ENCODE measurements at places on chromosomes 3 and 15.

DNA sequence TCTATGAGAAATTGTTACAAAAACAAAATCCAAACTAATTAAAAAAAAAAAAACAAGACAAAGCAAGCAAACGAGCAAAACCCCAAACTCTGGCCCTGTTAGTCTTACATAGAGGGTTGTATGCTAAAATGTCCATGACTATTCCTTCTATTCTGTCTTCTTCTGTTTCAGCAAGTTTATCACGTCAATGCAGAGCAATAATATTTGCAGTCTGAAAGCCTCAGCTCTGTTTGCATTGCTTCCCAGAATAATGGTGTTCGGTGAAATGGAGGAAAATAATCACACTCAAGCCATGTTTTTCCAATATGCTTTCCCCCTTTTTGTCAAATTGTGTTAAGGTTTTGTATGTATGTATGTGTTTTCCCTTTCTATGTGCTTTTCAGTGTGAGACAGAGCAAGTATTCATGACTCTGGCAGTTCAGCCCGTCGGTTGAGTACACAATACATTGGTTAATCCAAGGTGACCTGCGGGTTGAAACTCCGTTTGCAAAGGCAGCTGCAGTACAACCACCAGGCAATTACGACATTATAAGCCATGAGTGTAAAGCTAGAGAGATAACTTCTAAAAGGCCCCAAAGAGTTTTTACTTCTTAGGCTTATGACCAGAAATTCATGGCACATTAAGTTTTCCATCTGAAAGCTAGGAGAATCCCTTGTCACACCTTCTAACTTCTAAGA, 34.9 kb upstream of the MAGI1 start:
- no peak for DNase-seq

- peak; percentile 90 for DNase-seq
These were observed at the start of gene HCLS1 for GRCh38 chr3:121660356-121661171. HCLS1 (minus strand) TSS chr3:121660903; CDS start chr3:121658347, 2,556 bp downstream.

DNA sequence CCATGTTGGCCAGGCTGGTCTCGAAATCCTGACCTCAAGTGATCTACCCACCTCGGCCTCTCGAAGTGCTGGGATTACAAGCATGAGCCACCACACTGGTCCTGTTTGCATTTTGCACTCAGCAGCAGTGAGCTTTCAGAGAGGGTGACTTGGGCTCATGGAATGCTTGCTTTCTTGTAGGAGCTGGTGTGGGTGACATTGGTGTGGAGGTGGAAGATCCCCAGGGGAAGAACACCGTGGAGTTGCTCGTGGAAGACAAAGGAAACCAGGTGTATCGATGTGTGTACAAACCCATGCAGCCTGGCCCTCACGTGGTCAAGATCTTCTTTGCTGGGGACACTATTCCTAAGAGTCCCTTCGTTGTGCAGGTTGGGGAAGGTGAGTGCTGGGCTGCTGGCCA, 90.3 kb downstream of the FLNB start:
- no peak for DNase-seq

GRCh38 chr3:102593812-102594602, 159.2 kb downstream of the ZPLD1 start:
- DNase-seq, result no peak

GRCh38 chr15:98561169-98561941, 87.0 kb upstream of the IGF1R start:
- DNase-seq, result no peak

DNA sequence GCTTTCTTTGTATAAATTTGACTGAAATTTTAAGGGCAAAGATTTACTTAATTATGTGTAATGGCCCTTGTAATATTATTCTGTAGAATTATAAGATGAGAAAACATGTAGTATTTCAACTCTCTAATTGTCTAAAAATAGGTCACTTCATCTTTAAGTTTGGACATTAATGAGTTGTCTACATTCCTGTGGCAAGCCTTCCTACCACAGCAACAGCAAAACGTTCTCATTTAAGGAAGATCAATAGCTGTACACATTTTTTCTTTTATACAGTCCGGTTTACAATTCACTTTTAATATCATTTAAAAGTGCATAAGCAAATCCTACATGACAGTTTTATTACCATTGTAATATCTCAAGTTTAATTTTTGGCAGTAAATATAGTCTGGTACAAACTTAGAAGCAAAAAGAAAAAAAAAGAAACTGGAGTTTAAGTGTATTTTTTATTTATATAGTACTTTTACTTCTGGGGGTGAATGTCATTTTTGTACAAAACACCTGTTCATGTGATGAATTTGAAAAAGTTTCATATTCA, 501.8 kb downstream of the ZPLD1 start:
- no peak for DNase-seq

GRCh38 chr15:88974392-88974791, 61.2 kb upstream of the MFGE8 start:
- no peak for DNase-seq

DNA sequence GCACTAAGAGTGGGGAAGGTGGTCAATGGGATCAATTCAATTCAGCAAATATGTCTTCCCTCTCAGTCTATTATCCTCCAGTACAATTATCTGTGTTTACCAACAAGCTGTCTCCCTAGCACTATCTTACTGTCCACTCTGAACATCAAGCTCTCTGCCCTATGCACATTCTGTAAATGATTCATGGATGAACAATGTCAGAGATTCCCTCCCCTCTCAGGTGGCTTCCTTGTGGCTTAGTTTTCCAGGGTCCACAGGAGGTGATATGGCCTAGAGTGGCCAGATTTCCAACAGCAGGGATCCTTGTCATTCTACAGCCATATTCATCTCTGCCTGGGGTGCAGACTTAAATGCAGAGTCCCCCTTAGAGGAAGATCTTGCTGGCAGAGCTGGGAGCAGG, 225.1 kb downstream of the UACA start:
- no peak for DNase-seq

DNA sequence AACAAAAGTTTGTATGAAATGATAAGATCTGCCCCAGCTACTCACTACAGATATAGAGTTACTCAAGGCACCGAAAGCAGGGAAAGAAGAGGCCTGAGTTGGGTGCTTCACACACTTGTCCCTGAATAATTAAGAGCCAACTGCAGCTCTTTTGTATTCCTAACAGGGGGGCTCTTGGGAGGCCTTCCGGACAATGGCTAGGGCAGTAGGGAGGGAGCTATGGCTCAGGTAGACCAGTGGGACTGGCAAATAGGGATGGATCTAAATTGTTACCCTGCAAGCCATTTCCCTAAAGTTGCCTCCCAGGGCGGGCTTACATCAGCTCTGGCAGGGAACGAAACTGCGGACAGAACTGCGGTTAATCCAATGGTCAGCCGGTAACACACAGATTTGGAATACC, 6.2 kb downstream of the SEMA5B start:
- no peak for DNase-seq

DNA sequence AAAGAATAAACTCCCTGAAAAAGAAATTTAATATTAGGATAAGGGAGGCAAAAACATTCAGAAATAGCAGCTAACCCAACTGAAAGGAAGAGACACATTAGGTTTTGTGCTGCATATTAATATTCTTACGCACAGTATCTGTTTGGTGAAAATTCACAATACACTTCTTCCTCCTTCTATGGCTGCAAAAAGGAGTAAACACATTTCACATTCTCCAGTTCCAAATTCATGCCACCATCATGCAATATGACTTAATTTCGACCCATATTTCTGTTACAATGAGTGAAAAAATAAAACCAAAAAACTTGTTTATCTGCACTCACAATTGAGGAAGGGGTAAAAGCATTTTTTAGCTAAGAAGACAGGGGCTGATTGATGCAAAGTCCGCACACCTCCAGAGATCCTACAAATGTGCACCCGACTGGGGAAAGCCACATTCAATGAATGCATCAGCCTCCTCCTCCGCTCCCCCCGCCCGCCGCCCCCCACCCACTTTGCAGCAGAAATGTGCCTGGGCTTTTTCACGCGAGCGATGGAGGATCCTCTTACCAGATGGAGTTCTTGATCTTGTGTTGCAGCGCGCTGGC, 1.0 kb downstream of the RFX7 start:
- no peak for DNase-seq

DNA sequence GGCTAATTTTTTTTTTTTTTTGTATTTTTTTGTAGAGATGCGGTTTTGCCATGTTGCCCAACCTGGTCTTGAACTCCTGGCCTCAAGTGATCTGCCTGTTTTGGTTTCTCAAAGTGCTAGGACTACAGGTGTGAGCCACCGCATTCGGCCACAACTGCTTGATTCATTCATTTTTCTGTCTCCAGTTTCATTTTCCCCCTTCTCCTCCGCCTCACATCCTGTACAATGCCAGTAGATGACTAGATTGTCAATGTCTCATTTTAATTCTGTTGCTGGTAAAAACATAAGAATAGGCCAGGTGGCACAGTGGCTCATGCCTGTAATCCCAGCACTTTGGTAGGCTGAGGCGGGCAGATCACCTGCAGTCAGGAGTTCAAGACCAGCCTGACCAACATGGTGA, 12.0 kb upstream of the ZNF592 start:
- DNase-seq, result no peak

GRCh38 chr3:116432795-116433194, 12.5 kb downstream of the LSAMP start:
- no peak for DNase-seq

GRCh38 chr3:59882746-59883145, 832.9 kb upstream of the CFAP20DC start:
- no peak for DNase-seq

- DNase-seq, result no peak
These were observed 36.1 kb upstream of the PLSCR5 start for GRCh38 chr3:146640955-146641867.

GRCh38 chr3:71360764-71361163, 222.8 kb downstream of the FOXP1 start:
- no peak for DNase-seq

GRCh38 chr15:66797921-66798320, 95.9 kb downstream of the SMAD6 start:
- no peak for DNase-seq

GRCh38 chr3:42537350-42537749, 34.9 kb downstream of the VIPR1 start:
- DNase-seq, result no peak

DNA sequence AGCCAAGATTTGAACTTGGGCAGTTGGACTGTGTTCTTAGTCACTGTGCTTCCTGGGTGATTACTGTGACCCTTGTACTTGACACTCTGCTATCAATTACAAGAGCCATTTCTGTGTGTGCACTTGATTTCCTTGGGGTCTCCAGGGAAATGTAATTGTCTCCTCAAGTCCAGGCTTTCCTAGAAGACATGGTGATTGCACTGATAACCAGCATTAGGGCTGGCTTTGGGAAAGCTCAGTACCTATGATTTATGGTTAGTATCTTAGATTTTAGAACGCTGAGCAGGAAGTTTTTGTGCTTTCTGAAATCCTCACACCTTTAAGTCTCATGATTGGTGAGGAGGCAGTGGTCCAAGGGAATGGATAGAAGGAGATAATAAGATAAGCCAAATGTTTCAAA, 1.6 kb upstream of the CLDN11 start:
- no peak for DNase-seq

DNA sequence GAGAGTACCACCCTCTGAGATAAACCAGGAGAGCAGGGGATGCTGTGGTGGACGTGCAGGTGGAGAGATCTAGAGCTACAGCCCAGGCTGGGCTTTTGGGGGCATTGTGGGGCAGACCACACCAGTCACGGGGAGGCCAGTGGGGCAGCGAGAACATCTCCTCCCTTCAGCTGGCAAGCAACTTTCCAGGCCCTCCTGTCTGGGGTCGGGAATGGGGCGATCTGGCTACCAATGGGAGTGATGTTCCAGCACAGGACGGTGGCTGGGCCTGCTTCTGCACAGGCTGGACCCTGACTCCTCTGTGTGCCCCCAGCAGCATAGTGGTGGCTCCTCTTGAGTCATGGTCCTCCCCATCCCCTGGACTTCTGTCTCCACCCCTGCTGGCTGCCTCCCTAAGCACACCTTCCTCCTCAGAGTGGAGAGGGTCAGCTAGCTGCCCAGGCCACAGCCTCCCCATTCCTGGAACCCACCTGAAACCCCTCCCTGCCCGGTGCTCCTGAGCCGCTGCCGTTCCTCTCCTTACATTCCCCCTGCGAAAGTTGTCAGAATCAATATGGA, 16.1 kb downstream of the IRAK2 start:
- DNase-seq, result no peak

- DNase-seq, result no peak
These were observed 71.9 kb downstream of the PGPEP1L start for GRCh38 chr15:98935736-98936135.

- no peak for DNase-seq
These were observed 25.5 kb upstream of the APOD start for GRCh38 chr3:195609229-195609628.

GRCh38 chr3:2940062-2940461, 170.1 kb downstream of the IL5RA start:
- DNase-seq, result no peak

DNA sequence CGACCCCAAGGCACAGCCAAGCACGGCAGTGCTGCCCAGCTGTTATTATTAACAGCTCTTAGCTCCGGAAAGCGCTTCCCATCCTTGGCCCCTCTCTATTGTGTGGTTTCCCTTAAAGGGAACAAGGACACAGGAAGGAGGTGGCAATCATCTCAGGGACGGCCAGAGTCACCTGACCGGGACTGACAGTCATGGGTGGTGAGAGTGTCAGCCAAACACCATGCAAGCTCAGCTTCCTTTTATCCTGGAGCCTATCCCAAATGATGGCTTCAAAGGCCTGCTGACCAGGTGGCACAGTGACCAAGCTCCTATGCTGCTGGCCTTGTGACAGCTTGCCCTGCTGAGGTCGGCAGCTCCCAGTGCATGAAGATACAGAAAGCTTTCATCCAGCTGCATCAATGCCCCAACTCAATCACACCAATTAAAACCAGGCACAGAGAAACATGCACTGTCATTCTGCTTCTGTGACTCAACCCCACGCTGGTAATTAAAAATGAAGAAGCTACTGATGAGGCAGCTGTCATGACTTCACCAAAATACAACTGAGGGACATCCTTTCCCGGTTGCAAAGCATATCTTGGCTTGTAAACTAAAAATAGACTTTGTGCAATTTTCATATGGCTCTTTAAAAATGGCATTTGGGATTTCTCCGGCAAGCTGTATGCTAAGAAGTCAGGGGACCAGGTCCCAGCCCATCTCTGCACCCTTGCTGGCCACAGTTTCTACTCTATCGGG, 34.0 kb downstream of the PCSK6 start:
- DNase-seq, result peak; percentile 86

Data from CD14-positive monocyte (primary cell).